ENCODE measurements at places on chromosomes 5 and 9.

GRCh38 chr5:79878136-79878679 is 112.9 kb downstream of the MTX3 start:
- no peak for DNase-seq

GRCh38 chr5:133260715-133261114 is 208.9 kb downstream of the HSPA4 start:
- DNase-seq, result no peak

- no peak for DNase-seq
Observed at GRCh38 chr9:112764837-112765236, 14.3 kb downstream of the SNX30 start.

DNA sequence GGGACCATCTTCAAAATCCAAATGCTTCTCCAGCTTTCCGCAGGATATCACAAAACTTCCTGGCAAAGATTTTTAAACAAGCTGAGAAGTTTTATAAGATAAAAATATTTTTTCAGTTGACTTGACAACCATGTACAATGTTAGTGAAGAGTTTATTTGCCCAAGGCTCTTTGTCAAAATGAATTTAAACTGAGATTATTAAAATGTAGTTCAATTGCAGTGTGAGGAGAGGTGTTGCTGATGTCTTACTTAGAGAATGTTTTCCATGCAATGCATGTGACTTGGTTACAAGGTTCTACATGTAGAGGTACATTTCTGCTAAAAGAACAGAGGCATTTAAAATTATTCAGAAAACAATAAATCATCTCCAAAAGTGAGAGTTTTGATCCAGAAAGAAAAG is 131.4 kb upstream of the MINAR2 start:
- DNase-seq, result no peak

DNA sequence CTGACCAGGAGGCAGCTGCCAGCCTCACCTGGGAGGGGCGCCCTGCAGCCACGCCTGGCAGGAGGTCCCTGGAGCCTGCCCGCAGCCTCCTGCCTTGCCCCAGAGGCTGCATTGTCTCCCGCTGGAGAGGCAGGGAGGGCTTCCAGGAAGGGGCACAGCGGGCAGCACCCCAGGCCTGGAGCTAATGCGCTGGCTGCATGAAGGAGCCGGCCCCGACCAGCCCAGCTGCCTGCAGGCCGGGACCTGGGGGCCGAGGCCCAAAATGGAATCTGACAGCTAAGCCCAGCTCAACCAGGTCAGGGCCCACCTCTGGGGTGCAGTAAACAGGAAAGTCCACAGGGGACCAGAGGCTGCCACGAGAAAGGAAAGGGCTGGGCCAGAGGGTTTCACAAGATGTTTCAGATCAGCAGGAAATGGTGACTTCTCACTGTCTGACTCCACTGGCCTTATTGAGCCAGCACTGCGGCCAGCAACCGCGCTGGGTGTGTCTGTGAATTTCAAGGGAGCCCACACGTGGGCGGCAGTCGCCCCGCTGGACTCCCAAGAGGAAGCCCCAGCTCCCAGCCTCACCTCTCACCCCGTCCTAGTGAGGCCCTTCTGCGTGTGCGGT is 18.6 kb upstream of the NOTCH1 start:
- DNase-seq, result peak; percentile 58

DNA sequence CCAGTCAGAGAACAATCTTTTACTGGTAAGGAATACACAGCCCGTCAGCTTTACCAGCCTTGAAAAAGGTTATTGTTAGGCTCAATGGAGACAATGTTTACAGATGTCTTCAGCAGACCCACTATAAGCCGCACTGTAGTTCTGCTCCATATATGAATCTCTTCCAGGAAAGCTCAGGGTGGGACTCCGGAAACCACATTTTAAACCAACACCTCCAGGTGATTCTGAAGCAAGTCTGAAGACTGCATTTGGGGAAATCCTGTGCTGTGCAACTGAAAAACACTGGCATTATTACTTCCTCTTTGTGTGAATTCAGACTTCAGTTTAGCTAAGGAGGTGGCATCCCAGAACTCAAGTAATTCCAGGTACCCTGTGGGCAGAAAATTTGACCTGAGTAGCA is 3.5 kb downstream of the GZMK start:
- no peak for DNase-seq

DNA sequence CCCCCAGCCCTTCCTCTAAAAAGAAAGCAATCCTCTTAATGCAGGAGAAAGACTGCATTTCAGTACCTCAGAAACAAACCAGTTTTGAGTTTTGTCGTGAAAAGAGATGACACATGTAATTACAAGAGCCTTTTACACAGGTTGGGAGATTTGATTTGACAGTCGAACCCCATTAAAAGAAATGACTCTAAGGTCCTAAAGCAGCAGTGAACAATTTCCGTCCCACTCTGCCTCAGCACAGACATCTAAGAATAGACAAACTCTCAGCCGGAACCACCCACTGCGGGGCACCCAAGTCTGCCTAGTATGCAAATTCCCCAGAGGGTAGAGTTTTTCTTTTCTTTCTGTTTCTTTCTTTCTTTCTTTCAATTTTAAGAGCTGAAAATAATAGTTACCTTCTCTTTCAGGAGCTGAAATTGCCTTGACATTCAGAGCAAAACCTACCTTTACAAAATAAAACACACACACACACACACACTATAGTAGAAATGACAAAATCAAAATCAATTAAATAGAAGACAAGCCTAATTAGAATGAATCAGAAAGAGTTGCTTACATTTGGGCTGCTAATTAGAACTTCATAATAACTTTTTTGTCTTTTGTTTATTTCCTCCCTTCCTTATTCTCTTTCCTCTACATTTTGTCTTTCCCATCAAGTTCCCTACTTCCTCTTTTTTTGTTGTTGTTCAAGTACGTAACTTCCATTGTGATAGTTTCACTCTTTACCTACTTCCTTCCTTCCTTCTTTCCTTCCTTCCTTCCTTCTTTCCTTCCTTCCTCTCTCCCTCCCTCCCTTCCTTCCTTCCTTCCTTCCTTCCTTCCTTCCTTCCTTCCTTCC is 65.1 kb downstream of the BASP1 start:
- no peak for DNase-seq

DNA sequence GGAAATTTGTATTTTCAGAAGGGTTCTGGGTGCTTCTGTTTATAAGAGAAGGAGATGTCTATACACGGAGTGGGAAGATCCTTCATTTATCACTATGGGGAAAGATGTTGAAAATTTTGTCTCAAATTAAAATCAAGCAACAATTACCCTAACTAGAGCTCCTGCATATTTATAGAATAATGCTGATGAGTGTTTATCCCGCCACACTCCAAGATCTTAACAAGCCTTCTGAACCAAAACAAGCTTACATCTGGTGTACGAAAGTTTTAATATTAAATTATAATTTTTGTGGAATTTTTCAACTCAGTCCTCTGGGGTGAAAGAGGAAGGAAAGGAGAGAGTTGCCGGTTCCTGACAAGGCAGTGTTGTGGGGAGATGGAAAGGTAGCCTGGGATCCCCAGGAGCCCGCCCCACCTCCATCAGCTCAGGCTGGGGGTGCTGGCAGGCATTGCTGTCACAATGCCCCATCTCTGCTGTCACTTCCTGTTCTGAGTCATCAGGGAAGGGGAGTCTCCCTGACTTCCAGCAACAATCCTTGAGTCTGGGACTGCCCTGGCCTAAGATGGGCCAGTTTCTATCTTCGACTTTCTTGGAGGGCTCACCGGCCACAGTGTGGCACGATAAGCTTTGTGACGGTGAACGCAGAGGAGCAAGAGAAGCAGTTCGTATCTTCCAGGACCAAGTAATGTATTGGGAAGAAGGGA is 64.5 kb downstream of the ERAP1 start:
- no peak for DNase-seq

DNA sequence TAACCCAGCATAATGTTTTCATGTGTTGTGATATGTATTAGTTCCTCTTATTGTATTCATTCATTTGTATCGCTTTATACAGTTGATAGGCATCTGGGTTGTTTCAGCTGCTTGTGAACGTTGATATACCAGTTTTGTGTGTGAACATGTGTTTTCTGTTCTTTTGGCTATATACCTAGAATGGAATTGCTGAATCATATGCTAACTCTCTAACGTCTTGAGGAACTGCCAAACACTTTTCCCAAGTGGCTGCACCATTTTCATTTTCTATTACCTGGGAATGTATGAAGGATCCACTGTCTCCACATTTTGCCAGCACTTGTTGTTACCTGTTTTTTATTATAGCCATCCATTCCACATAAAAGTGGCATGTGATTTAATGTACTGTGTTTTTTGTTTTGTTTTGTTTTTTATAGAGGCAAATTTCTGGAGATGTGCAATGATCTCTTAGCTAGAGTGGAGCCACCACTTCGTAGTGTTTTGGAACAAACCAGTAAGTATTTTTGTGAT is 34.6 kb downstream of the HSPA4 start:
- no peak for DNase-seq

- no peak for DNase-seq
Observed at GRCh38 chr9:18739127-18739526, 265.2 kb downstream of the ADAMTSL1 start.

DNA sequence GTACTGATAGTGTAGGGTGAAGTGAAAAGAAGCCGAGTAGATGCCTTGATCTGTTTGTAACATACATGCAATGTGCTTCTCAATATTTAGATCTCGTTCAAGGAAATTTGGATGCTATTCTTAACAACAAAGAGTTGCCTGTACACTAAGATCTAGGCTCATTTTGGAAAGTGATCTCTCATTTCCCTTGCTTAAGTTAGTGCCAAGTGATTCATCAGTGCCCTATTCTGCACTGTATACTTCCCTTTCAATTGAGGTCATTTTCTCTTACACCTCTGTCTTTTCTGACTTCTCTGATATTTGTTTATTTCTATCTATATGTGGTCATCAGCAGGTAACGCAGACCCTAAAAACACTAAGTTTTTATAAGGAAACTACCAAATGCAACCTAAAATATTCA is 528.6 kb upstream of the PTPRD start:
- DNase-seq, result no peak
